ENCODE measurements at places on chromosomes 12 and 14.

- DNase-seq = no peak
Observed at GRCh38 chr12:53067993-53068770, 11.0 kb downstream of the SPRYD3 start.

DNA sequence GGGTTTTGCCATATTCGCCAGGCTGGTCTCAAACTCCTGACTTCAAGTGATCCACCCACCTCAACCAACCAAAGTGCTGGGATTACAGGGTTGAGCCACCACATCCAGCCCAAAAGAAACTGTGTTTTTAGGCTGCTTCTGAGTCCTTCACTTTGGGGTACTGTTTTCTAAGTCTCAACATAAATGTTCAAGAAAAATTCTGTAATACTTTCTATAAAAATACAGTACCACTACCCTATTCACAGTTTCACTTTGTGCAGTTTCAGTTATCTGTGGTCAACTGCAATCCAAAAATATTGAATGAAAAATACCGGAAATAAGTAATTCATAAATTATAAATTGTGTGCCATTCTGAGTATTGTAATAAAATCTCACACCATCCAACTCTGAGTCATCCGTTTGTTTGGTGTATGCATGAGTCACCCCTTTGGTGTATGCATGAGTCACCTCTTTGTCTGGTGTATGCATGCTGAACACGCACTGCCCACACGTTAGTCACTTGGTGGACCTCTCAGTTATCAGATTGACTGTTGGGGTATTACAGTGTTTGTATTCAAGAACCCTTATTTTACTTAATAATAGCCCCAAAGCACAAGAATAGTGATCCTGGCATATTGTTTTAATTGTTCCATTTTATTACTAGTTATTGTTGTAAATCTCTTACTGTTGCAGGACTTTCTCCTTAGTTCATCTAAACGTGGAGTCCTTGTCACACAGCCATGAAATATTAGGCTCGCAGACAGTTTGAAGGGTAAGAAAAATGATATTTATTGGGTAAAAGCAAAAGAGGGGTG is 190.2 kb downstream of the FSCB start:
- peak; percentile 49 for DNase-seq

DNA sequence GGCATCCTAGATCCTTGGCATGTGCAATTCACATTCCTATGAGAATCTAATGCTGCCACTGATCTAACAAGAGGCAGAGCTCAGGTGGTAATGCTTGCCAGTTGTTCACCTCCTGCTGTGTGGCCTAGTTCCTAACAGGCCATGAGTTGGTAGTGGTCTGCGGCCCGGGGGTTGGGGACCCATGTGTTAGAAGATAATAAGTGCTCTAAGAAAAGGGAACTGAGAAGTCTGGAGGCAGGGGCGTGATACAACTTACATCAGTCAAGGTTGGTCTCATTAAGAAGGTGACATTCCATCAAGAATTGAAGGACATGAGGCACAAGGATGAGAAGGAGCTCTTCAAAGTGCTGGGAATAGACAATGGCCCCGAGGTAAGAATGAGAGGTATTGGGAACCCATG is 49.3 kb downstream of the OVCH1 start:
- no peak for DNase-seq

GRCh38 chr12:120199595-120200306 is 1.2 kb downstream of the RPLP0 start:
- peak; percentile 91 for DNase-seq

DNA sequence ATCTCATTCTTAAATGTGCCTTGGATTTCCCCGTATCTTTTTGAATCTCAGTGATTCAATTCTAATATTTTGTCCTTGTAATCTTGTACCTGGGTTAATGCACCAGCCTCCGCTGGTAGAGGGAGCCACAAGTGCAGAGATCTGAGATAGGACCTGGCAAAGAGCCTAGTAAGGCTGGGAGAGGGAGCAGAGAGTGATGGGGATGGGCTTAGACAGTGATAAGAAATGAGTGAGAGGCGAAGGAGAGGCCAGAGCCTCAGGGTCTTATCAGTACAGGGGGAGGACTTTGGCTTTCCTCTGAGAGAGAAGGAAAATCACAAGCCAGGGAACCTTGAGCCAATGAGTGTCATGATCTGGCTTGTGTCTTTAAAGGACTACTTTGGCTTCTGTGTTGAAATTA is 30.5 kb upstream of the LMNTD1 start:
- no peak for DNase-seq

- no peak for DNase-seq
Observed at GRCh38 chr14:93201155-93201704, 5.6 kb downstream of the GON7 start.

DNA sequence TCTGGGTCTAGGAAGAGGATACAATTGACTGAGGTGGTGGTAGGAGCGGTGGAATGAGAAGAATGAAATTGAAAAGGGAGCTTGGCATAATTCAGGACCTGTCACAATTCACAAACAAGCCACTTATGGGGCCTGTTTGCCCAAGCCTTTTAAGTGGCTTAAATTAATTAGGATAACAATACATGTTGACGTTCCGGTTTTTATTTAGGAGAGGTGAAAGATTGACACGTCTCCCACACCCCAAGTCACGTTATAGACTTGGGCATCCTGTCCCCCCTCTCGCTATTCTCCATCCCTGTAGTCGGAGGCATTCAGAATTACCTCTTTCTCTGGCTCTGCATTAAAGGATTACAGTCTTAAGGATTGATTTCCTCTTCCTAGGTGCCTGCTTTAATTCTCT is 954 bp upstream of the CALCOCO1 start:
- no peak for DNase-seq

- DNase-seq = no peak
Observed at GRCh38 chr12:103518899-103519298, 23.1 kb upstream of the C12orf42 start.

DNA sequence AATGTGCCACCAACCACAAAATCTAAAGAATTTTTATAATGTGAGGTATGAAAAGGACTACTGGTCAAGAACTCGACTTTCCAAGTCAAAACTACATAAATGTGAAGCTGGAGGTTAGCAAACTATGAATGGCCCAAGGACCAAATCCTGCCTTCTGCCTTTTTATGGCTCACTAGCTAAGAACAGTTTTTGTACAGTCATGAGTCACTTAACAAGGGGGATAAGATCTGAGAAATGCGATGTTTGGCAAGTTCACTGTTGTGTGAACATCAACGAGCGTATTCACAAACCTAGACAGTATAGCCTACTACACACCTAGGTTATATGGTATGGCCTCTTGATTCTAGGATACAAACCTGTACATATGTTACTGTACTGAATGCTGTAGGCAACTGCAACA is 28.2 kb downstream of the FERMT2 start:
- DNase-seq = no peak

DNA sequence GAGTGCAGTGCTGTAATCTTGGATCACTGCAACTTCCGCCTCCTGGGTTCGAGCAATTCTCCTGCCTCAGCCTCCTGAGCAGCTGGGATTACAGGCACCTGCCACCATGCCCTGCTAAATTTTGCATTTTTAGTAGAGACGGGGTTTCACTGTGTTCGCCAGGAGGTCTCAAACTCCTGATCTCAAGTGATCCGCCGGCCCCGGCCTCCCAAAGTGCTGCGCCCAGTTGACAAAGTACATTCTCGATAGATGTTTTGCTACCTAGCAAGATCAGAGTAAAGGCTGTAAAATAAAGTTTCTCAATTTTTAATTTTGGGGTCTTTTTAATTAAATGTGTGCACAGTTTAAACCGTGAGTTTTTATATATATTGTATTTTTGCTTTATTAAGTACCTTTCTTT is 248.9 kb downstream of the CCER1 start:
- DNase-seq = no peak

DNA sequence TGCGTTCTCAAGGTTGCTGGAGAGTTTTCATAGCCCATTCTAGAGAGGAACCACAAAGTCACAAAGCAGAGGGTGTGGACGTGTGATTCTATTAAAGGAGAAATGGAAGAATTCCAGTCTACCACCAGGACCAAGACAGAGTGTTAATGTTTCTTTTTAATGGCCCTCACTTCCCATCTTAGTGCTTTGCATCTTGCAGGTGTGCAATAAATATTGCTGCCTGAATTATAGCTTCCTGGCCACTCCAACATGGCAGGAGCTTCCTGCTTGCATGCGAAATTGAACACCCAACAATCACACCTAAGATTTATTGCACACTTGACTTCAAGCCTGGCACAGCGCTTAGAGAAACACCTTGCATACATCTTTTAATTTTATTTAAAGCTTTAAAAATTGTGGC is 22.4 kb upstream of the PPP1CC start:
- DNase-seq = no peak

DNA sequence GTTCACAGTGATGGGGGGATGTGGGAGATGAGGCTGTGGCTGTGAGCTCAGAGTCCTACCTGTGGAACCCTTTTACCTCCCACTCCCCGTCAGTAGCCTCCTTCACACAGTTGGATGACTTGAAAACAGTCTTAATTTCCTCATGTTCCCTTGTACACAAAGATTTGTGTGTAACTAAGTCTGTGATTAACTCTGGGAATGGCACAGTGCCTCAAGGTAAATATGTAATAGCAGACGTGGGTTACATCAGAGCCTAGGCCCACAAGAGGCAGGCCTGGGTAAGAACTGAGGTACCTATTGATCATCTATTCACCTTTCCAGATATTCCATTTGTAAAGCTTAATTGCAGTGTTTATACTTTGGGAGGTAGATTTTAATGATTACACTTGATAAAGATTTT is 5.8 kb upstream of the IGF1 start:
- no peak for DNase-seq

GRCh38 chr12:107450541-107450940 is 235.1 kb upstream of the PWP1 start:
- no peak for DNase-seq

- DNase-seq = no peak
Observed at GRCh38 chr14:71665157-71665556, 267.1 kb upstream of the RGS6 start.

DNA sequence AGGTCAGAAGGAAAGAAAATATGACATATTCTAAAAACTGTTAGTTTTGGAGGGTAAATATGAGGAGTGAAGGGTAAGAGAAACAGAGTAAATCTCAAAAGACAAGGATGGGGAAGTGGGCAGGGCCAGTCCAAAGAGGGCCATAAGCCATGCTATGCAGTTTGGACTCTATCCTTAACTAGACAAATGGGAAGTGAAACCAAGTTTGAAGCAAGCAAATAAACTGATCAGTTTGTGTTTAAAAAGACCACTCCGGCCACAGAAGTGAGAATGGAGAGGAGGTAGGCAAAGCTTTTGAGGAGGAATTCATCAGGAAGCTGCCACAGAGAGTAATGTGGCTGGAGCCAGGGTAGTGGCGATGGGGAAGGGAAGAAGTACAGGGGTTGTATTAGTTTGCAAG is 37.5 kb upstream of the DAAM1 start:
- DNase-seq = no peak

DNA sequence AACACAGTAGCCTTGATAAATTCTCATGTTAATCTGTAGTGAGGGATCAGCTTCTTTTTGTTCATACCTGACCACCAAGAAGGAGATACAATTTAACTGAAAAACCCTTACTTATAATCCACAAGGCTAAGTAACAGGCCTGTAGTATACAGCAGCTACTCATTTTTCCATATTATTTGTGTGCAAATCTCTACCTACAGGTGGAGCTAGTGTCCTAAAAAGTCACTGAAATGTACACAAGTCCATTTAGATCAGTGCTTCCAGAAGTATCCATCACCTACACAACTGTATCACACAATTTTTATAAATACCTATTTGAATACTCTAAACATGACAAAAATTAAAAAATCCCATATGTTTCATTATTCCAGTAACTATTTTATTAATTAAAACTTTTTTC is 173.2 kb downstream of the SLC35F4 start:
- peak; percentile 37 for DNase-seq

GRCh38 chr14:38705220-38705619 is 397.8 kb downstream of the SEC23A start:
- no peak for DNase-seq

DNA sequence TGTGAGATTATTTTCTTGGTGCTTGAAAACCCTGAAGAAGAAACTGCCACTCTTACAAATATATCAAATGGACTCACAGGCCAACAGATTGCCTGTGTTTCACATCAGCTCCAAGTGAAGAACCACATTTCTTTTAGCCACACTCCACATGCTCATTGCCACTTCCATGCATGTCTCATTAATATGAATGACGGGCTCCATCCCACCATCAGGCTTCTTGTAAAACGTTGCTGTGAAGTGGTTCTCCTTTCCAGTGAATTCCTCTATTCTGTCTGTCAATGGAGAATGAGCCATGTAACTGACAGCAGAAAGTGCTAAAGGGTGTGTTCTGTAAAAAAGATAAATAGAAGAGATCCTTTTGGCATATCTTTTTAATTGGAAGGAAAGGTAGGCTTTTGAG is 188.2 kb upstream of the RMST start:
- DNase-seq = no peak

DNA sequence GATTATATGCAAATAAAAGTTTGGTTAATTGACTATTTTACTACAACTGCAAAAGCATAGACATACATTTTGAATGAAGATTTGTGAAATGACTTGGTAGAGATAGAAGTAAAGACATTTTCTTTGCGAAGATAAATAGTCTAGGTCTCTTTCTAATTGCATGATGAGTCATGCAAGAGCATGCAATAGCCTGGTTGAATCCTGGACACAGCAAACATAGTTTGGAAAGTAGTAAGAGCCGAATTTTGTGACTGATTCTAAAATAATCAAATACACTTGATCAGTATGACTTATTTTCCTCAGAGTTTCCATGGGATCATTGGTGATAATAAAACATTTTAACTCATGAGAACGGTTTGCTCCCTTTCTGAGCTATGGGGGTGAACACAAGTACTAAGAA is 27.7 kb upstream of the CAND1 start:
- no peak for DNase-seq

DNA sequence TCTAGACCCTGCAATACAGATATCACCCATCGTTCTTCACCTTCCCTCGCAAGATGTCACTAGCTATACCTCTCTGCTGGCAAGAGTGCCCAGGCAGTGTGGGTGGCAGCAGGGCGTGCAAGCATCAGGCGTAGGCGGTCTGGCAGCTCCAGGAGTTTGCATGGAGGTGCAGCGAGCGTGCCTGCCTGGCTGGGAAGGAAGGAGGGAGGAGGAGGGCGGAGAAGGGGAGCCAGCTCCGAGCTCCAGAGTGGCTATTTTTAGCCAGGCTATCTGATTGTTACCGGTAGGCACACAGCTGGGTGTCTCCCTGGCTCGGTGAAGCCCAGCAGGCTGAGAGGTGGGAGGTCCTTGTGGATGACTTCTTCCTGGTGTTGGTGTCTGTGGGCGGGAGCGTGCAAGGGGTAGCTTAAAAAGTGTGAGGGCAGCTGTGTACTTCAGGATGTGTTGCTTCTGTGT is 6.2 kb downstream of the FOXJ2 start:
- DNase-seq = no peak
